Caco-2 (cell line): ENCODE measurements at places on chromosomes 16 and 17.

DNA sequence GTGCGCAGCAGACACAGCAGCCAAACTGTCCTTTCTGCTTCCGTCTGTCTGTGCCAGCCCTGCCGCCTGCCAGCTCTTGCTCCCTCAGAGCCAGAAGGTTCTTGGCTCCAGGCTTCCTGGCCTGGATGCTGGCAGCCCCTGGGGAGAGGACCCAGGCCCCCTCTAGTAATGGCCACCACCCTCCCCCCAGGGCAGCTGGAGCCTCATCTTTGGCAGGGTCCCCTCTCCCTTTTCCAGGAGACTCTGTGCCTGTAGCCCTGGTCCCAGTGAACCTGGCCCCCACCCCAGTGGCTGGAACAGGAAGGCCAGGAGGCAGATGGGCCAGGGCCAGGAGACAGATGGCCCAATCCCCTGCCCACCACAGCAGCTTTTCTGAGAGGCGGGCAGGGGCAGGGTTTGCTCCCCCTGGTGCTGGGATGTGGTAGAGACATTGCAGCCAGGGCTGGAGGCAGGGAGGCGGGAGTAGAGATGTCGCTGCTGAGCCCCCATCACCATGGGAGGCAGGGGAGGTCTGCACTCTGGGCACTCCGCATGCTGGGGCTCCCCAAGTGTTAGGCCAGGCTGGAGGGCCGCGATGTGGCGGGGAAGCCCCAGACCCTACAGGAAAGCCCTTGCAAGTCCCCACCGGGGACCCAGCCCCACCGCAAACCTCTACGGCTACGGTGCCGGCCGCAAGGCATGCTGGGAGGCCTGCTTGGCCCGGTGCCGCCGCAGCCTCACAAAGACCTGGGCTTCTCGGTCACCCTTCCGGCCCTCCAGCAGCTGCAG lies 16.7 kb downstream of the UNC13D start:
- no peak for DNase-seq

GRCh38 chr16:29807426-29808218 lies 1.3 kb downstream of the MAZ start:
- DNase-seq = peak; percentile 87

DNA sequence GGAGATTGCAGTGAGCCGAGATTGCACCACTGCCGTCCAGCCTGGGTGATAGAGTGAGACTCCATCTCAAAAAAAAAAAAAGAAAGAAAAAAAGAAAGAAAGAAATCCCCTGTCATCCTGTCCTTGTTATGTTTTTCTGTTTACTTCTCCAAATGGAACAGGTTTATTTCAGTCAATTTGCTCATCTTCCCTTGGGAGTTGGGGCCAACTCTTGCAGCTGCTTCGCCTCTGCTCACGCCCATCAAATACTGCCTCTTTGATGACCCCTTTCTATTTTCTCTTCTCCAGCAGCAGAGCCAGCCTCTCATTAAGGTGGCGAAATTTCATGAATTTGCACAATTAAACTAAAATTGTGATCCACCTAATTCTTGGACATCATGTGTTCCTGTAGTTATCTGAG lies 173.4 kb downstream of the ZNF18 start:
- DNase-seq = no peak

DNA sequence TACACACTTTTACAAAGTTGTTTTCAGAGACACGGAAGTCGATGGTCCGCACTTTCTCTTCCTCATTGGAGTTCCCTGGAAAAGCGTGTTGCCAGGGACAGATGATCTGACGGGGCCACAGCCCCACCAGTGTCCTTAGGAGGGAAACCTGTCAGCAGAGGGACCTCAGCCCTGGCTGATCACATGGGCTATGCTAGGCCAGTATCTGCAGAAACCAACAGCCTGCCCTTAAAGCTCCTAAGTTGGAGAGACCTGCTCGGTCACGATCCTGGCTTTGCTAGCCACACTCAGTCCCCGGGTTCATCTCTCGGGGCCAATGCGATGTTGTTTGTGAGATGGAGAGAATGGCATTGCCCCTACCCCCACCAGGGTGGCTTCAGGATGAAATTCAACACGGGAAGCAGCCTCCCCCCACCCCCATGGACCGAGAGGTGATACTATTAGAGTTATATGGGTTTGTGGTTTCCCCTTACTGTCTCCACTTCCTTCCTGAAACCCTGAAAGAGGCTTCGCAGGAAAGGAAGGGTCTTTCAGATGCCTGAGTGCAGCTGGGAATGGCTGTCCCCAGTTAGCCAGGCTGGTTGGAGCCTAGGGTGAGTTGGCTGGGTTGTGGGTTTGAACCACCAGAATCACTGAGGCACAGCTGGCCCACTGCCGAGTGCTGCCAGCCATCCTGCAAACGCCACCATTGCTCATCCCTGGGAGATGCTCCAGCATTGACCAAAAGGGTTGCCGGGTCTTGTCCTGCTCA lies 16.6 kb downstream of the RMI2 start:
- DNase-seq = no peak

- no peak for DNase-seq
Measured at GRCh38 chr17:75774471-75774990, 9.5 kb upstream of the GALK1 start.

GRCh38 chr17:50514936-50515702 lies 6.9 kb downstream of the MYCBPAP start:
- no peak for DNase-seq

GRCh38 chr16:23615805-23616204 lies 19.7 kb upstream of the NDUFAB1 start:
- DNase-seq = peak; percentile 14

DNA sequence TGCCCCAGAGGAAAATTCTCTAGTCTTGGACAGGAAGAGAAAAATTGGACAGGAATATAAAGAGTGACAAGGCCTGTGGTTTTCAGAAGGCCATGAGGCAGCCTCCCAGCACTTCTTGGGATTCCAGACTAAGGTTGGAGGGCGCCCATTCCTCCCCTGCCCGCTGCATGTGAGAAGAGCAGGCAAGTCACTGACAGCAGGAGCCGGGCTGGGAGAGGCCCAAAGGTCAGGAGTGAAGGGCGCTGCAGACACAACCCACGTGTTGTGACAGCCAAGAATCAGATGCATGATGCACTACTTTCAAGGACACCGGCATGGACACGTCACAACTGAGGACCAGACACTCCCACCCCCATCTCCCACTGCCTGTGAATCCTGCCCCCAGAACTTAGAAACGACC lies 256.7 kb downstream of the CBLN1 start:
- DNase-seq = no peak

- DNase-seq = no peak
Measured at GRCh38 chr17:77253611-77254051, 112.9 kb downstream of the SEC14L1 start.

DNA sequence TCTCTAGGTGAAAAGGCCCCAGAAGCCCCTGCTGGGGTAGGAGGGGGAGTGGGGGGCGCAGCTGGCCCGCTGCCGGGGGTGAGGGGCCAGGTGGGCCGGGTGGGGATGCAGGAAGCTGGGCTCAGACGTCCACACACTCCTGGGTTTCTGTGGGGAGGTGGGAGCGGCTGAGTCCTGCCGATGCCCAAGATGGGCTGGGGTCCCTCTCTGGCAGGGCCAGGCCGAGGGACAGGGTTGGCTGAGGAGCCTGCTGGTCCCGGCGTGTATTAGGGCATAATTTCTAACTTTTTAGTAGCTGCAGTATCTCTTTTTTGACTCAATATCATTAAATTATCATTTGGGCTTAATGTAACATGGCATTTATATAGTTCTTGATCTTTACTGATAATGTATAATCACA lies 121.4 kb upstream of the CORO6 start:
- DNase-seq = no peak
